ENCODE measurements at places on chromosomes 4 and X. TPM values are rescaled to one million over a fixed set of nuclear protein-coding genes. Genes with fewer than 3 reads are reported as not detected.

Gene IGFBP7
- total RNA-seq: 0.86 TPM

Gene ADGRG4
- total RNA-seq: not detected

Gene SSX3
- not detected for total RNA-seq

Gene FLNA
- 189 TPM for total RNA-seq

Gene NUDT10
- 23.9 TPM for total RNA-seq

Gene KLB
- total RNA-seq: not detected

Gene CCNA2
- 197 TPM for total RNA-seq

Gene GIMD1
- total RNA-seq: not detected

Gene CPZ
- total RNA-seq: not detected

Gene MAGEA11
- not detected for total RNA-seq

Gene PTPN13
- 183 TPM for total RNA-seq

Gene CACNA1F
- total RNA-seq: 1.1 TPM

Gene ARX
- 5.3 TPM for total RNA-seq

Gene TMEM271
- total RNA-seq: not detected

Gene MAGEB10
- total RNA-seq: not detected

Gene KLHL4
- 0.22 TPM for total RNA-seq

Gene CYBB
- total RNA-seq: not detected

Gene ZBTB49
- 20.2 TPM for total RNA-seq

Gene TIMM17B
- total RNA-seq: 48.7 TPM

Gene TEX13D
- not detected for total RNA-seq

Gene SMIM10L2A
- total RNA-seq: 1.9 TPM

Gene OTC
- total RNA-seq: not detected

Gene ZNF275
- 8.2 TPM for total RNA-seq

Gene ATP6AP1
- total RNA-seq: 47.4 TPM

Gene FAM114A1
- 7.4 TPM for total RNA-seq

Gene FAM149A
- 10.4 TPM for total RNA-seq

Gene S100G
- not detected for total RNA-seq

Gene NPNT
- 0.22 TPM for total RNA-seq

Gene IL3RA
- not detected for total RNA-seq

Gene CXorf51B
- total RNA-seq: not detected

Gene DCAF8L2
- total RNA-seq: not detected

Gene SPINK2
- 2.3 TPM for total RNA-seq

Gene RAB33A
- 5.1 TPM for total RNA-seq

Gene EPHA5
- total RNA-seq: not detected
